ENCODE measurements at places on chromosomes 4 and X.
A peak's percentile ranks its signal among the peaks of the same experiment; 100 is the strongest.

DNA sequence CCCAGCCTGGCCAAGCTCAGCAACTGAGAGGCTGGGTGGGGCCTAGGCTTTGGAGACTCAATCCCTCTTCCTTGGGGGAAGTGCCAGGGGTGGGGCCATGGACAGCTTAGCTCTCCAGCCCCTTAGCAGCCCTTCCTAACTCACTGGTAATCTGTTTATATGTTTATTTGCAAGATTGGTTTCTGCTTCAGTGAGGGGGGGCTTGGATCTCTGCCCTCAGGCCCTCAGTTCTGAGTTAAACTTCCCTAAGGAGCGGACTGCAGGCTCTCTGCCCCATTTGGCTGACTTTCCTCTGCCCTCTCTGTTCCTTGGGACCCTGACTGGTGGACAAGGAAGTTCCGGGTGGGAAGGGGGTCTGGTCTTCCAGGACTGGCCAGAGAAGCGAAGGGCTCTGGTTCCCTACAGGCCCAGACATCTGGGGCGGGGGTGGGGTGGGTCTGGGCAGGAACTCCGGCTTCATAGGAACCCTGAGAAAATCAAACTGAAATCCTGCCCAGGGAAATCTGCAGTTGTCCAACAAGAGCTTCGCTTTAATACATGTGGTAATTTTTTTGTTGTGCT is 51.4 kb downstream of the NALF2 start:
- DNase-seq = no peak

DNA sequence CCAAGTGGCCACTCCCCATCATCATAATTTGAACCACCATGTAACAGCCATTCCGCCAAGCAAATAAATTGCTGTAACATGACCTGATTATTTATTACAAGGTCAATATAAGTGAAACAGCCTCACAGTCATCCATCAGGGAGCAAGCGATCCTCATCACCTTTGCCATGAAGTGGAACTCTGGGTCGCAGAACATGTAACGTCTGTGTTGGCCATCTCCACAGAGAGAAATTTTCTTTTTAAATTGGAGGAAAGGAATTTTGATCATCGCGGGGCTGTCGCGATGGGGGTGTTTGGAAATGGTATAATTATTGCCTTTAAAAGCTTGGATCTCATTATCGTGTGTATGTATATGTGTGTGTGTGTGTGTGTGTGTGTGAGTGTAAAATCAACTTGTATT is 90.2 kb downstream of the SHOX start:
- DNase-seq = no peak

DNA sequence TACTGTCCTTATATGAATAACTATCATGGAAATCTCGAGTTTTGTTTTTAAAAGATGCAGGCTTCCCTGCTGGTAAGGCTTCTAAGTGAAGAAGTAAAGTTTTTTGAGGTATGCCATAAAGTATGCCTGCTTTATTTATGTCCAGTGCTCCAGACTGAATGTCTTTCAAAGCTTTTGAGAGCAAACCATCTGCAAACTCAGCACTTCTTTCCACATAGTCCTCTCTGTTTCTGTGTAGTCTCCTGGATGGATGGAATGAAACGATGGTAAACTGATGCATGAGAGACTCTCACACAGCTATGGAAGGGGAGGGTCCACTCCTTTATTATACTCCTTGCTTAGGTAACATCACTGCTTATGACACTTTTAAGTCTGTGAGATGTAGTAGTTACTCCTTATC is 73.7 kb downstream of the NCAPG start:
- DNase-seq = no peak

DNA sequence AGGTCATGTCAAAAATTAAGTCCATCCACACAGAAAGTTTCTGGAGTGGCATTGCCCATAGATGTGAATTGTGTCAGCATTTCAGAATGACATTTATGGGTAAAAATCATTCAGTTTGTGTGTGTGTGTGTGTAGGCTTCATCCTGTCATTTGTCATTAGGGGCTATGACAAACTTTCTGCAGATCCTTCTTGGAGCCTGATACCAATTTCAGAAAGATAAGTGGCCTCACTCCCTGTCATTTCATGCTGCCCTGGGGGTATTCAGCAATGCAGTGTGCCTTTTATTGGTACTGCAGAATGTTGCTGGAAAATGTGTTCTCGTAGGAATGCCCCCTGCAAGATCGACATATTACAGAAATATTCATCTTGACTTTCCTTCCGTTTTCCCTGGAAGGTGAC is 659.7 kb downstream of the NLGN4X start:
- no peak for DNase-seq

GRCh38 chrX:109281483-109282275 is 200.2 kb downstream of the GUCY2F start:
- DNase-seq = no peak

DNA sequence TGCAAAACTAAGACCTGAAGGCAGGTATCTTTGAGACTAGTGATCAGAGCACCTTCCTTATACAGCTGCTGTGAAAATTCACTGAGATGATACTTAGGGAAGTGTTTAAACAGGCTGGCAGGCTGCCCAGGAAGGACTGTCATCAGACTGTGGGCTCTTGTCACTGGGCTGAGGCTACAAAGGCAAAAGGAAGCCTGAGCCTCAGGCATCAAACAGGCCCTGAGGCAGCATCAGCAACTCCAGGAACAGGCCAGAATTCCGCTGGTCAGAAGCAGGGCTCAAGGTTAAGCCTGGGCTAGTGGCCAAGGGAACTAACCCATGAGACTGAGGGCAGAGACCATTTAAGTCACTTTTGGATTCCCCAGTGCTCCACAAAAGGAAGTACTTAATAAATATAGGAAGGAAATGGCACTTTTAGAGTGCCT is 12.8 kb downstream of the PJA1 start:
- peak; percentile 1 for DNase-seq

DNA sequence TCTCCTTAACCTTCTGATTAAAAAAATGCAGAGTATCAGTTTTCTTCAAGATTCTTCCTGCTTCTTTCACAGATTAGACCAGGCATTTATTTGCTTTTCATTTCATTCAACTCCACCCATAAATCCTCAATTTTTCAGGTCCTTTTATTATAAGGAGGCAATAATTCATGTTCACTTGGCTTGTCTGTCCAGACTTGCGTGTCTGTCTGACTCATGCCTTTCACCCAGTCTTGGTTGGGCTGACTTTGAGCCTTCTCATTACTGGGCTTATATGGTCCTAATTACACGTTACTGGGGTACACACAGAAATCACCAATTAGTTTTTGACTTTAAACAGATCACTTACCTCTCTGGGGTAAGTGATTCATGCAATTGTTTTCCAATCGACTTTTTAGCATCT is 48.8 kb upstream of the GALNT7 start:
- DNase-seq = peak; percentile 15

- no peak for DNase-seq
Measured at GRCh38 chrX:31130457-31131220, 58.8 kb upstream of the FTHL17 start.

GRCh38 chr4:149706942-149707341 is 108.7 kb downstream of the IQCM start:
- peak; percentile 59 for DNase-seq

All from NCI-H226 (cell line).